Frontal cortex (tissue), 4 donors: ENCODE measurements at places on chromosomes 3 and 15. TPM values are rescaled to one million over a fixed set of nuclear protein-coding genes. Genes with fewer than 3 reads are reported as not detected.

Gene CLCN2
- total RNA-seq: 7.3 TPM

Gene ISG20
- total RNA-seq: not detected

Gene GATM
- 91.3 TPM for total RNA-seq

Gene UCN2
- not detected for total RNA-seq

Gene ARGFX
- not detected for total RNA-seq

Gene IQGAP1
- 44.8 TPM for total RNA-seq

Gene ANKUB1
- total RNA-seq: 0.41 TPM

Gene RBP2
- not detected for total RNA-seq

Gene RHCG
- 4.1 TPM for total RNA-seq

Gene GALNT15
- total RNA-seq: 2.0 TPM

Gene MNS1
- 1.2 TPM for total RNA-seq

Gene NPAP1
- 0.41 TPM for total RNA-seq

Gene TGM5
- not detected for total RNA-seq

Gene AGTR1
- 0.41 TPM for total RNA-seq

Gene GHSR
- 0.82 TPM for total RNA-seq

Gene TM4SF18
- total RNA-seq: 3.7 TPM

Gene SQOR
- total RNA-seq: 2.9 TPM

Gene PCOLCE2
- total RNA-seq: 6.9 TPM

Gene PATL2
- not detected for total RNA-seq

Gene CCDC80
- 2.9 TPM for total RNA-seq
